ENCODE measurements at places on chromosomes 12 and 14.

DNA sequence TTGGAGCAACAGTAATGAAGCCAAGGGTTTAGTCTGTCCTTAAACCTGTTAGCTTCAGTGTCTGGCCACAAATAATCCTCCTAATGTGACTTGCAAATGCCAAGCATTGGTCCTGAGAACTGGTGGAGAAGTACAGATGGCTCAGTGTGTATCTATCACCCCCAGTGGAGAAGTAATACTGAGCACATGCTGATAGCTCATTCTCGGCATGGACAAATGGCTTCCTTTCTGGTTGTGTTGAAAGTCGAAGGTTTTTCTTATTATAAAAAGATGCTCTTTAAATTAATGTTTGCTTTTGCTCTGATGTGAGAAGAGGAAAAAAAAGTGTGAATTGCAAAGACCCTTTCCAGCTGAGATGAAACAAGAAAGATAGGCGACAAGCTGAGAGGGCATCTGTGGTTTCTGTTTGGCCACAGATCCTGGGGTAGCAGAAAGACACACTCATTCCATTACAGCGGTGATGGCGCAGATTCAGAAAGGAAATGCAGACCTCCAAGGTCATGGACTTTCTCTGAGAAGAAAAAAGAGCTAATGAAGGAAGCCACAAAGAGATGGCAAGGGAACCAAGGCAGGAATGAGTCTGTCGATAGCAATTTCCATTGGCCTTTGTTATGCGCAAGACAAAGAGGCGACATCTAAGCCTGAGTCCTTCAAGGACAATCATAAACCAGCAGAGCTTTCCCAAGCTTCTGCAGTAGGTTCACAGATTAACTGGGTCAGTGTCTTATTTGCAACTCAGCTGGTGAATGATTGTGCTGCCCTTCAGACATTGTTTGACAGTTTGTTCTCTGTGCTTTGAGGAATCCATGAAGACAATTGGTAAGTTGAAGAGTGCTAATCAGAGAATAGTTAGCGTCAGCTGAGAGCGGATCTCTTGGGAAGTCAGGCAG, 155.5 kb upstream of the RGS6 start:
- no peak for DNase-seq

- DNase-seq = peak; percentile 70
Measured at GRCh38 chr12:50764286-50765094, 589 bp downstream of the ATF1 start.

DNA sequence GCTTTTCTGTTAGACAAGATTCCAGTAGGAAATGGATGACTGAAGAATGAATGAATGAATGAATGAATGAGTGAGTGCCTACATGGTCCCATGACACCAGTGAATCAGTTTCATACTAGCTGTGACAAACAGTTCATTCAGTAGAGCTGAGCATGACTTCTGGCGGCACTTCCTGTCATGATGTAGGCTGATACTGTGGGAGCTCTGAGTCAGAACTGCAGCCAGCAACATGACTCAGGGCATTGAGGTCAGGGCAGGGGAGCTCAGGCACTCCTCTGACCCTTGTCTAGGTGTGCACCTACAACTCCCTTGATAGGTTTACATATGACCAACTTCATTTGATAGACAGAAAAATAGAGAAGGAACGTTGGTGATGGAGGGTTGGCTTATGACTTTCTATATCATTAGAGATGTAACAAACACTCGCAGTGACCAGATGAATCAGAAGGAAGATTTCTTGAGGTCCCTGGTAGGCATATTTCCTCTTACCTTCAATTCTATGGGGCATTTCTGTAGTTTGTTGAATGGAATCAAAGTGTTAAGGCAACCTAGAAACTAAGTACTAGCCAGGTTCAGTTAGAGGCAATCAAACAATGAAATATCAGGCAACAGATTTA, 139.3 kb upstream of the ARHGAP5 start:
- DNase-seq = peak; percentile 28

DNA sequence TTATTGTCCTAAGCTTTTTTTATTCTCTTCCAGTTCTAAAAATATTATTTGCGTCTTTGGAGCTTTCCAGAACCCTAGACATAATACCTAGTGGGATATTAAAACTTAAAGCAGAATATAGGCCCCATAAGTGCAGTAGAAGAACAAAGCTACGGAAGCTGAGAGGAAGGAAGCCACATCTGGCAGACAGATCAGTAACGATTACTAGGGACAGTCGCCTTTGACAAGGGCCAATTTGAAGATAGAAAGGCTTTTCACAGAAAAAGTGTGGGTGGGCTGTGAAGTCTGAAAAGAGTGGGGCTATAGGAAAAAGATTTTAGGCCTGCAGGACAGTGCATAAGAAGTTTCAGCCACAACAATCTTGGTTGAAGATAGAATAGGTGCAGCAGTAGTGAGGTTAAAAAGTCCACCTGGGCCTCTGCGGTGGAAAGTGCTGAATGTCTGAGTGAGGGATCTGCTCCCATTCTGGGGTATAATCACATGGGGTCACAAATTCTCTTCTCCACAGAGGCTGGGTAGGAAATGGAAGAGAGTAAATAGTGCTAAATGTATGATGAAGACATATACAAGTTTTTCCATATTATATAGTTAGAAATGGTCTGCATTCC, 114.5 kb downstream of the CMAS start:
- no peak for DNase-seq

- no peak for DNase-seq
Measured at GRCh38 chr14:69288011-69288771, 28.2 kb downstream of the GALNT16 start.

DNA sequence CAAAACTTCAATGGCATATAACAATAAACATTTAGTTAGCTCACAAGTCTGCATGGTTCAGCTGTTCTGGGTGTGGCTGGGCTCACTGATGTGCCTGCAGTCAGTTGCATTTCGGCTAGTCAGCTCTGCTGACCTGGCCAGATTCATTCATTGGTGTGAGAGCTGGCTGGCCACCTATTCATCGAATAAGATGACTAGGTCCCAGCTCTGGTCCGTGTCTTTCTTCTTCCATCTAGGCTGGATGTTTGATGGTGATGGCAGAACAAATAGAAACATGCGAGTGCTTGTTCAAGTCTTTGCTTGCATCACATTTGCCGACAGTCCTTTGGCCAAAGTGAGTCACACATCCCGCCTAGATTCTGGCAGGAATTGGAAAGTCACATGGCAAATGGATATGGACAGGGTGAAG, 203.3 kb upstream of the CRY1 start:
- DNase-seq = no peak

DNA sequence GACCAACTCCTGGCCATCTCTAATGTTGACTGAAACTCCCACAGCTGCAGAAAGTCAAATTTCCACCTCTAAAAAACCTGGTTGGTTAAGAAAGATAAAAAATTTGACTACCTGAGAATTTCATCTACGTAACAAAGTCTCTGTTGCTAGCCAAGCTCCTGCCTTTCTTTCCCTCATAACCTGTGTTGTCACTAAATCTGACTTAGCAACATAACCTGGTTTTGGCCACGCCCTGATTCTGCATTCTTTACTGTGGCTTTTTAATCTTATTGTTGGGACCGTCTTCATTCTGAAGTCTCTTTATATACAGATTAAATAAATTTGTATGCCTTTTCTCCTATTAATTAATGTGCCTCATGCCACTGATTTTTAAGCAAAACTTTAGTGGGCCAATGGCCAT, 16.1 kb upstream of the CD69 start:
- no peak for DNase-seq

GRCh38 chr14:64035143-64035542, 182.3 kb downstream of the SYNE2 start:
- DNase-seq = no peak

DNA sequence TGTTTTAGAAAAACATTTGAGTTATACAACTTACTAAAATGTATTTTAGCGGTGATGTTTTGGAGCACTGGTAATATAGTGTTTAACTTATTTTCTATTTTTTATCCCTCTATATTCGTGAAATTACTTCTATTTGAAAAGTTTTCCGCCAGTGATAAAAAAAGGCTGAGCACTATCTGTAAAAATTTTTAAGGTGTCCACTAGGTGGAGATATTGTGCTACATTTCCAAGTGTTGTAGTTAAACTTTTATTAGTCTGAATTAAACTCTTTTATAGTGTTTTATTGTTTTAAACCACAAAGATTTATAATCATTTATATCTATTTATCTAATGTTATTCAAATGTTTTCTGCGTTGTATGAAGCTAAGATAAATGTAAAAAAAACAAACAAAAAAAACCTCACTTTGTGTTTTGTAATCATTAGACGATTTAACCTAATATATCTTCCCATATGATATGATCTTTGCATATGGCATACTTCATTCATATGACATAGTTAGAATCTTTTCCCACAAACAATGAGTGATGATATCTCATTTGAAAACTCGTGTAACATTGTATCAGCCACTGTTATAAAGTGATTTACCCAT, 11.8 kb downstream of the ALG10B start:
- DNase-seq = no peak

DNA sequence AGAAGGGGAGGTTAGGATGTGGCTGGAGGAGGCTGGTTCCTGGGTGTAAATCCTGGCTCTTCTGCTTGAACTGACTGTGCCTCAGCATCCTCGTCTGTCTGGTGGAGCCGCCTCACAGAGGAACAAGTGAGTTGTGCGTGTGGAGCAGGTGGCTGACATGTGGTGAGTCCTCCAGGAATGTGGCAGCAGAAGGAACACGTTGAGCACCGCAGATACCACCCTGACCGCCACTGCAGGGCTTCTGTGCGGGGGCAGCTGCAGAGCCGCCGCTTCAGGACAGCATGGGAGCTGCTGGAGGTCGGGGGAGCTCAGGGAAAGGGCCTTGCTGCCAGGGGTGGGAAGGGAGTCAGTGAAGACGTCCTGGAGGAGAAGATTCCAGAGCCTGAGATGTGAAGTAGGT, 48.9 kb downstream of the TRAF3 start:
- DNase-seq = no peak

DNA sequence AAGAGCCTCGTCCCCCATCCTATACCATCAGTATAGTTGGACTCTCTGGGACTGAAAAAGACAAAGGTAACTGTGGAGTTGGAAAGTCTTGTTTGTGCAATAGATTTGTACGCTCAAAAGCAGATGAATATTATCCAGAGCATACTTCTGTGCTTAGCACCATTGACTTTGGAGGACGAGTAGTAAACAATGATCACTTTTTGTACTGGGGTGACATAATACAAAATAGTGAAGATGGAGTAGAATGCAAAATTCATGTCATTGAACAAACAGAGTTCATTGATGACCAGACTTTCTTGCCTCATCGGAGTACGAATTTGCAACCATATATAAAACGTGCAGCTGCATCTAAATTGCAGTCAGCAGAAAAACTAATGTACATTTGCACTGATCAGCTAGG, 13.6 kb downstream of the ARHGAP5 start:
- DNase-seq = no peak

DNA sequence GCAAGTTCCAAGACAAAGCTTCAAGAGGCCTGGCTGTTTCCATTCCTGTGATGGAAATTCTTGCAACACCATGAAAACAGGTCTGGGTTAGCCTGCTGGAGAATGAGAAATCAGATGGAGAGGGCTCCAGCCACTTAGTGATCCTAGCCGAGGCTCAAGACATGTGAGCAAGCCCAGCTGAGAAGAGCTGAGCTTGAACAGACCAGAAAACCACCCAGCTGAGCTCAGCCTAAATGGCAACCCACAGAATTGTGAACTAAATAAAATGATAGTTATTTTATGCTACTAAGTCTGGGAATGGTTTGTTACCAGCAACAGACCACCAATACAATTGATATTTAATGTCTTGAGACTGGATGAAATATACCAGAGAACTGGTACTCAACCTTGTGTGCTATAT, 494.5 kb downstream of the RMST start:
- no peak for DNase-seq

- no peak for DNase-seq
Measured at GRCh38 chr12:10241290-10241689, 28.6 kb downstream of the GABARAPL1 start.

- DNase-seq = no peak
Measured at GRCh38 chr12:32248441-32249140, 141.9 kb downstream of the BICD1 start.

- DNase-seq = no peak
Measured at GRCh38 chr12:54287261-54288157, 7.0 kb downstream of the HNRNPA1 start.

GRCh38 chr14:98501836-98502235, 770.2 kb downstream of the BCL11B start:
- no peak for DNase-seq

DNA sequence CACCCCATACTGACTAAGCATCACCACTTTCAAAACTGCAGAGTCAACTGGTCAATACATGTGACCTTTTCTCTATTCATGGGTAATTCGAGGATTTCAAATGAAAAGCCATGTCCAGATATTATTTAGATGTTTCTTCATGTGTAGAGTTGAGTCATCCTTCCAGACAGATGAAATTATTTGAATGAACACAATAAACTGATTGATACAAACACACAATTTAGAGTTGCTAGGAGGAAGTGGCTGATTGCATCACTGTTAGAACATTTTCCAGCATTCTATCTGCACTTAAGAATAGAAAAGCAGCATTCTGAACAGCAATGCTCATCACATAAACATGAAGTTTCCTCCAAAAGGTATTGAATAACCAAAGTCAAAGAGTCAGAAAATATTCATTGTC, 273.5 kb upstream of the SOX5 start:
- no peak for DNase-seq

- no peak for DNase-seq
Measured at GRCh38 chr12:64673490-64674169, 63.3 kb downstream of the RASSF3 start.

DNA sequence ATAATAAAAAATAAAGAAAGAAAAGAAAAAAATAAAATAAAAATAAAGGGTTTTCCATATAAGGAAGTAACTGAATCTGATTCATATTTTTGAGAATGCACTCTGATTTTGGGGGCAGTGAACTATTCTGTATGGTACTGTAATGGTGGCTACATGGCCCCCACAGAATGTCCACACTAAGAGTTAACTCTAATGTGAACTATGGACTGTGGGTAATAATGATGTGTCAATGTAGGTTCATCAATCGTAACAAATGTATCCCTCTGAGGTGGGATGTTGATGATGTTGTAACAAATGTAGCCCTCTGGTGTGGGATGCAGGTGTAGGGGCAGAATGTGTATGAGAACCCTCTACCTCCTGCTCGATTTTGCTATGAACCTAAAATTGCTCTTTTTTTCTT, 13.8 kb downstream of the KRT8 start:
- DNase-seq = no peak

DNA sequence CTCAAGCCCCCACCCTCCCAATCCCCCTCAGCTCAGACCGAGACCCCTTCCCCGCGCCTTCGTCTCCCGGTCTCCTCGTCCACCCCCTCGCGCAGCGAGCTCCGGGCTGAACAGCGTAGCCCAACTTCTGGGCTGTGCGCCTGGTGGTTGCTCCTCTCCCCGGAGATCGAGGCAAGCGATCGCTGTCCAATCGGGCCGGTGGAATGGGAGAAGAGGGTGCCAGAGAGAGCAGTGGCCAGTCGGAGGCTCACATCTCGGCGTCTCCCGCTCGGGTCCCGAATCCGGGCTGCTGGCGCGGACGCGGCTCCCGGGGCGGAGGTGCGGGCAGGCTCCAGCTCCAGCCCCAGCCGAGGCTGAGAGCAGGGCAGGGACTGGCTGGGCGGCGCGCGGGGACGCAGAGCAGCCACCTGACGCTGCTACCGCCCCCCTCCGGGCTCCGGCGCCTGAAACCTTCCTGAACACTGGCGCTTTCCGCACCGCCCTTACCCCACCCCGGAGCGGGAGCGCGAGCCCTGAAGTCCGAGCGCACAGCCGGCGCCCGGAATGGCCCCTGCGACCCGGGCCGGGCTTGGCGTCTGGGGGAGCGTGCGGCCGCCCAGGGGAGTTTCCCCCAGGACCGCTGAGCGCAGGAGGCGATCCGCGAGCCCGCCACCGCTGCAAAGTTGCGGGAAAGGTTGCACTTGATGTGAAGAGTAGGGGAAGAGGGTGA, 508 bp upstream of the KCNH5 start:
- DNase-seq = no peak

GRCh38 chr12:58248599-58248998, 307.2 kb downstream of the ATP23 start:
- DNase-seq = no peak
